ENCODE measurements at places on chromosomes 1 and 21.
A peak's percentile ranks its signal among the peaks of the same experiment; 100 is the strongest.

DNA sequence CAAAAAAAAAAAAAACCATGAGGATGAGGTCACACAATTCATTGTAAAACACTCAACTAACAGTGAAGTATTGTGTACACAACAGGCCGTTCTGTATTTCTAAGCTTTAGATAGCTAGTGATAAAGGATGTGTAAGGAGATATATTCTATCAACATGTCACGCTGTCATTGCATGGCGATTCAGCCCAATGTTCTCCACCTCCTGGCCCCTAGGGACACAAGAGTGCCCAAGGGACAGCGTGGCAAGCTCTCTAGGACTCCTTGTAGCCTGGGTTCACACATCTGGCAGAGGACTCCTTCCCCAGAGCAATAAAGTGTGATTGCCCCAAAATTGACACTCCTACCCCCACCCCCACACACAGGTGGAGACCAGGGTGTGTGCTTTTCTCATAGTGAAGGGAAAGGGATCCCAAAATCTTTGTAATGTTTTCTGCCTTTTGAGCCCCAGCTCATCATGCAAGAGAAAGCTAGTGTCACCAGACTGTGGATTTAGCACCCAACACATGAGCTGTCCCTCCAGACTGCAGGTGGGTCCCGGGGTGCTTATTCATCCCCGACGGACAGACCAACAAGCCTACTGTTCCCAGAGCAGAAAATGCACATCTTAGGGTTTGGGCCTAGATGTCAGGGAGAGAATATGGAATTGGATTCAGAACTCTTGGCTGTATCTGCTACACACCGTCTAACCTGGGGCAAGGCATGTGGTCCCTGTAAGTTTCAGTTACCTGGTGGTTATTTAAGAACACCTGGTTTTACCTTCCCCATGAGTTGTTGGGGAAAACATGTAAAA lies 11.5 kb downstream of the TMPRSS3 start:
- no peak for DNase-seq
- no peaks in the 10 kb centered on the region for H3K36me3 ChIP-seq
- H3K4me3 ChIP-seq = no peak overlapping the region
- H3K27ac ChIP-seq = no peak overlapping the region

- no peaks in the 10 kb centered on the region for H3K36me3 ChIP-seq
- H3K4me3 ChIP-seq = no peak overlapping the region
- no peak for DNase-seq
Measured at GRCh38 chr1:241779897-241780296, 68.1 kb upstream of the EXO1 start.

DNA sequence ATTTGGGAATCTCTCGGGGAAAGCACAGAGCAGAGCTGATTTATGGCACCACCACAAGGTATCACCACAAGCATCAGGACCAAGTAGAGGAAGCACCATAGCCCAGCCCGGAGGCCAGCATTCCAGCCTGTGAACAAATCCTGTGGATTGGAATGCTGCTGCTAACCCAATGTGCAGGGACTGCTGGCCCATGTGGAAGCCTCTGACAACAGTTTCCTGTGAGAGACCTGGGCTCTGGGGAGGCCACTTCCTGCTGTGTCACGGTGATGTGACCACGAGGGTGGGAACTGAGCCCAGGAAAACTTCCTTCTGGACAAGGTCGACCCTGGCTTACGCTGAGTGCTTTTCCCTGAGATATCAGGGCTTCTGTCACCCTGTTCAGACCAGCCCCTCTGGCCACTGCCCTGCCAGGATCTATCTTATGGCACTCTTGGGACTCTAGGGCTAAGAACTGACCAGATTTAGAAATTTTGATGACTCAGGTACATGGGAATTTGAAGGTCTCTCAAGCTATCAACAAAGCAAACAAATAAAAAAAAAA lies 88.3 kb upstream of the NGF start:
- no peaks in the 10 kb centered on the region for H3K36me3 ChIP-seq
- no peaks in the 10 kb centered on the region for H3K4me1 ChIP-seq
- H3K27me3 ChIP-seq = no peaks in the 10 kb centered on the region
- DNase-seq = no peak

DNA sequence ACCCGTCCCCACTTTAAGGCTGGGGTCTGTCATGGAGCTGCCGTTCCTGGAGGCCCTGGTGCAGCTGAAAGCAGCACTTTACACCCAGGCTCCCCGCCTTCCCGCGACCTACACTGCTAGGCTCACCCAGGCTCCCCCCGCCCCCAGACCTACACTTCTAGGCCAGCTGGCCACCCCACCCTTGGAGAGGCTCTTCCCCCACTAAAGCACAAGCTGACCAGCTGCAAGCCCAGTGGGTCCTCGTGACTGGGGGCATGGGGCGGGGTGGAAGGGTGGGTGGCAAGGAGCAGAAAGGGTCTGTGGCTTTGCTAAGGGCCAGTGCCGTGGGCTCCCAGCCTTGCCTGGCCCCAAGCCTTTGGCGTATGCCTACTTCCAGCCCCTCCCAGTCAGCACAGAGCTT lies 9.7 kb upstream of the ARHGEF16 start:
- H3K36me3 ChIP-seq = no peaks in the 10 kb centered on the region
- DNase-seq = no peak
- no peak overlapping the region for H3K4me3 ChIP-seq
- no peak overlapping the region for H3K27ac ChIP-seq
- peaks cover 4% of the 10 kb centered on the region for H3K27me3 ChIP-seq

GRCh38 chr1:60875138-60875537 lies 207.2 kb upstream of the NFIA start:
- H3K27me3 ChIP-seq = no peaks in the 10 kb centered on the region
- no peaks in the 10 kb centered on the region for H3K4me1 ChIP-seq
- no peak overlapping the region for H3K27ac ChIP-seq
- no peaks in the 10 kb centered on the region for H3K36me3 ChIP-seq

DNA sequence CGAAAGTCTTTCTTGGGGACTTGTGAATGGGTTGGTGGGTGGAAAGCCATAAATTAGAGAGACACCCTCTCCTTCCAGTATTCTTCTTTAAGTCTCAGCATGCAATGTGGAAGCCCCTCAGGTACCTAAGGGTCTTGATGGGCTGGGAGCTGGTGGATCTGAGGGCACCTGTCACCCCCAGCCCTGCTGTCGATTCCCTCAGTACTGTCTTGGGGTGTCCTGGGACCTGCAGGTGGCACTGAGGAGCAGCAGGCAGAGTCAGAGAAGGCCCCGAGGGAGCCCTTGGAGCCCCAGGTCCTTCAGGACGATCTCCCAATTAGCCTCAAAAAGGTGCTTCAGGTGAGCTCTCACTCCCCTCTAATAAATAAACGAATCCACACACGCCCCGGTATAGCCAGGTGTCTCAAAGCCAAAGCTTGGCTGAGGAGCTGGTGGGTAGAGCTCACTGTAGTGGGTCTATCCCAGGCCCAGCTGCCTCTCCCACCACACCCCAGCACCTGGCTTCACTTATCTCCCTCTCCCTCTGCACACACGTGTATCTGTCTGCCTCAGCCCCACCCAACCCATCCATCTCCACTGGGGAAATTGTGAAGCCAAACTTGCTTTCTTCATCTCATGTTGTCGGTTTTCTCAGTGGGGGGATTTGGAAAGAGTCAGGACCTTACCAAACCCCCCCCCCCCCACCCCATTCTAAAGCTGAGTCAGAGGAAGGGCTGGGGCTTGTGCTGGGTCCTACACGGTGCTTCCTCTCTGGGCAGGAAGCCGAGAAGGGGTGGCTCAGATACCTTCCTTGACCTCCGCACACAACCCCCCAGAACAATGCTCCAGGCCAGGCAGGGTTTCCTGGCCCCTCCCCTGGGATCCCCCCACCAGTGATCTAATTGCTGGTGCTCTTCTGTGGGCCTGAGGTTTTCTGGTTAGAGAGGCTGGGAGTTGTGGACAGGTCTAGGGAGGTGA lies 1.6 kb downstream of the ADAM15 start:
- H3K27ac ChIP-seq = peak overlapping the region; percentile 92
- H3K27me3 ChIP-seq = no peaks in the 10 kb centered on the region
- H3K4me1 ChIP-seq = peaks cover 47% of the 10 kb centered on the region
- H3K4me3 ChIP-seq = peak overlapping the region; percentile 73

GRCh38 chr1:81606656-81607055 lies 194.1 kb upstream of the ADGRL2 start:
- H3K27me3 ChIP-seq = no peaks in the 10 kb centered on the region
- H3K4me1 ChIP-seq = no peaks in the 10 kb centered on the region
- no peak overlapping the region for H3K4me3 ChIP-seq
- no peaks in the 10 kb centered on the region for H3K36me3 ChIP-seq
- no peak for DNase-seq

DNA sequence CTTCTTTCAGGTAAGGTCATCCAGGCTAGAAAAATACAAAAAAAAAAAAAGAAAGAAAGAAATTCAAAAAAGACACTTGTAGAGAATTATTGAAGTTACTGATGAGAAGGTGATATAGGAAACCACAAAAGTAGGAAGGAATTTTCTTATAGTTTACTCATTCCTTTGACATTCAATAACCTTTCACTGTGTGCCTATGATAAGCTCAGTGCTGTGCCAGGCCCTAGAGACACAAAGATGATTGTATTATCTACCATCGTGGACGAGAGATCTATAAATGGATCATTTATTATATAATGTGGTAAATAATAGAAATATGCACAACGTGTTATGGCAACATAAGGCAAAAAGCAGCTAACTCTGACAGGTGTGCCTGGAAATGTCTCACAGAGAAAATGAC lies 109.6 kb upstream of the NGF start:
- no peak overlapping the region for H3K27ac ChIP-seq
- no peaks in the 10 kb centered on the region for H3K4me1 ChIP-seq
- H3K27me3 ChIP-seq = no peaks in the 10 kb centered on the region
- H3K4me3 ChIP-seq = no peak overlapping the region

DNA sequence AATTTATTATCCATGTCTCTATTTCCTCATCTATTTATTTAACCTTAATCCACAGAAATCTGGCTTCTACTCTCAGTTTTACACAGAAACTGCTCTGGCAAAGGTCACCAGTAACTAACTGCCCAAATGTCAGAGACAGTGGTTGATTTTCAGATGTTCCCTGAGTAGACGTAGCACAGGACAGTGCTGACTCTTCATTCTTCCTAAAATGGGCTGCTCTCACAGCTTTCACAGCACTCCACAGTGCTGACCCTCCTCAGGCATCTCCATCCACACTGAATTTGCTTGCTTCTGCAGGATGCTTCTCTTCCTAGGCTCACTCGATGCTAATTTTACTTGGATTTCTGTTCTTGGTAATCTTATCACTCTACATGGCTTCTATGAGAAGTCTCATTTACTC lies 508.2 kb upstream of the ZRANB2 start:
- DNase-seq = no peak
- H3K4me1 ChIP-seq = no peaks in the 10 kb centered on the region
- no peaks in the 10 kb centered on the region for H3K36me3 ChIP-seq
- no peak overlapping the region for H3K4me3 ChIP-seq
- no peak overlapping the region for H3K27ac ChIP-seq
- H3K27me3 ChIP-seq = no peaks in the 10 kb centered on the region

GRCh38 chr1:34907487-34908090 lies 21.9 kb downstream of the DLGAP3 start:
- no peak overlapping the region for H3K4me3 ChIP-seq
- H3K27me3 ChIP-seq = peaks cover 25% of the 10 kb centered on the region
- H3K4me1 ChIP-seq = no peaks in the 10 kb centered on the region
- no peaks in the 10 kb centered on the region for H3K36me3 ChIP-seq
- DNase-seq = peak; percentile 30
- no peak overlapping the region for H3K27ac ChIP-seq

DNA sequence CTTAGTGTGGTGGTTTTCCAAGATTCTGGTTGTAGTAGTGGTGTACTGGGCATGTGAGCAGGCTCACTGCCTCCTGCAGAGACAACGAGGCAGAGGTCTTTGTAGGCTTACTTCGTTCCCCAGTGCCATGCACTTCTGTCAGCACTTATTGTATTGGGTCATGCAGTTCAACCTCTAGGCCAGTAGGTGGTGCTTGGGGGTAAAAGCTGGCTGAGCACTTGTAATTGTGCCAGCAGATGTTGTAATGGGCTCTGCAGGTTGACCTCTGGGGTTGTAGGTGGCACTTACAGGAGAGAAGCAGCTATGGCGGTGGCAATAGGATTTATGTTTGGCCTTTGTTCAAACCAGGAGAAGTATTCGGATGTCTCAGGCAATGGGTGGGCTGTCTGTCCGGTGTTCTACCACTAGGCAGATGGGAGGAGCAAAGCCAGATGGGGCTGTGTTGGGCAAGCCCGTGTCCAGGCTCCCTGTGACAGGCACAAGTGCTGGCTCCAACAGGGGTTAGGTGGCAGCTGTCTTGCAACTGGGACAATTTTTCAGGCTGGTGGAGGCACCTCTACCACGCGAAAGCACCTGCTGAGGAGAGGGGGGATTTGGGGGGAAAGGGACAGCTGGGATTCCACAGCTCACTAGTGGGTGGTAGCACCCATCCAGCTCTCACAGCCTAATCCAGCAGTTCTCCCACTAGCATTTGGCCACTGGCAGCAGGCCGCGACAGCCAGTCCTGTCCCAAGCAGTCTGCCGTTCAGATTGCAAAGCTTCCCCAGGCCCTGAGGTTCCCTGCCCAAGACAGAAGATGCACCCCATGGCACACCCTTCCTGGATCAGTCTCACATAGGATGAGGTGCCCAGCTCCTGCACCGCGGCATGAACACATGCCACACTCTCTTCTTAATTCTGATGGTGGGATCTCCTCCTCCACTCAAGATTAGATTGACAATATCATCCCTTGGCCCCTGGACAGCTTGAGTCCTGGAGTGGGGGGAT lies 274.5 kb downstream of the CTH start:
- H3K27me3 ChIP-seq = no peaks in the 10 kb centered on the region
- H3K4me3 ChIP-seq = no peak overlapping the region
- no peaks in the 10 kb centered on the region for H3K4me1 ChIP-seq

- no peaks in the 10 kb centered on the region for H3K27me3 ChIP-seq
- peak overlapping the region; percentile 83 for H3K27ac ChIP-seq
- DNase-seq = no peak
- H3K36me3 ChIP-seq = no peaks in the 10 kb centered on the region
- H3K4me3 ChIP-seq = no peak overlapping the region
Measured at GRCh38 chr1:58574816-58575215, 2.2 kb downstream of the TACSTD2 start.

- H3K4me3 ChIP-seq = no peak overlapping the region
- H3K27me3 ChIP-seq = no peaks in the 10 kb centered on the region
- H3K27ac ChIP-seq = no peak overlapping the region
- H3K4me1 ChIP-seq = no peaks in the 10 kb centered on the region
- H3K36me3 ChIP-seq = no peaks in the 10 kb centered on the region
Measured at GRCh38 chr1:114454539-114454938, 56.5 kb downstream of the TRIM33 start.

DNA sequence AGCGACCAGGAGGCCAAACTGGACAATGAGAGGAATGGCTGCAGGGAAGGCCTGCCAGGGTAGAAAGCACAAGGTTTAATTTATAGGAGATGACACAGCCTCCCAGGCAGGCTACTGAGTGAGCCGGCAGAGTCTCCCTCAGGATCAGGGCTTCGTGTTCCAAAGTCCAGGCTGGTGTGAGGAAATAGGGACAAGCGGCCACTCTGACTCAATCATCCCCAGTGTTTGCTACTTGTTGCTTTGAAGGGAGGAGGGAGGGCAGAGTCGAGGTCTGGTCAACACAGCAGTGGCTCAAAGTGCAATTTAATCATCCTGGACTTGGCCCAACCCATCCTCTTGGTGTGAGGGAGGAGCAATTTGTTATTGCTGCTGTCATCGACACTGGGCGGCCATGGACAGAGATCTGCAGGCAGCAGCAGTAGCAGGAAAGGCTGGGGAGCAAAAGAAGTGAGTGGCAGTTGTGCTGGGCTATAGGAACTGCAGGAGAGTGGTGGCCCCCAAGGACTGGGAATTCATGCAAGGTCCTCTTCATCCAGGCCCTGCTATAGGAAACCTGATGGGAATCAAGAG lies 27.5 kb downstream of the TBX15 start:
- no peak overlapping the region for H3K4me3 ChIP-seq
- H3K4me1 ChIP-seq = no peaks in the 10 kb centered on the region
- peak; percentile 76 for DNase-seq
- no peaks in the 10 kb centered on the region for H3K27me3 ChIP-seq
